ELR (cell line): ENCODE measurements at places on chromosomes 12 and 14.

DNA sequence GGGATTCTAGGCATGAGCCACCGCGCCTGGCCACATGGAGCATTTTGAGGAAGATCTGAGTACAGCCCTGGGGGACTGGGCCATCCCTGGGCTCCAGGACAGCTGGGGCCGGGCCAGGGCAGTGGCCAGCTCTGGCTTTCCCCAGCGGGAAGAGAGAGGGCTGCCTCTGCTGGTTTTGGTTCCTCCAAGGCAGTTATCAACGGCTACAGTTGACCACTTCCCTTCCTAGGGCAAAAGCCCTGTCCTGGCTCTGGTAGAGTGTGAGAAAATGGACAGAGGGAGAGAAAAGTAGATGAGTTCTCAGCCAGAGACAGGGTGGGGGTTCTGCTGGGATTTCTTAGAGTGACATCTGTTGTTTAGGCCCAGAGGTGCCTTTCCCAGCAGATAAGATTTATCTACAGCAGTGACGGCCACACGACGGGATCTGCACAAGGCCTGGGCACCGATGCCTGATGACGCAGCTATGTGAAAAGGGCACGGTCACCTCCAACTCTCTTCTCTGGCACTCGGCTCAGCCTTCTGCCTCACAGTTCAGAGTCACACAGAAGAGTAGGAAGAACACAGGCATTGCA is 5.5 kb upstream of the HVCN1 start:
- DNase-seq, result no peak

GRCh38 chr12:69440016-69440415 is 30.2 kb upstream of the FRS2 start:
- DNase-seq, result no peak

- peak; percentile 37 for DNase-seq
Measured at GRCh38 chr14:103713304-103714062, 1.8 kb downstream of the XRCC3 start.

DNA sequence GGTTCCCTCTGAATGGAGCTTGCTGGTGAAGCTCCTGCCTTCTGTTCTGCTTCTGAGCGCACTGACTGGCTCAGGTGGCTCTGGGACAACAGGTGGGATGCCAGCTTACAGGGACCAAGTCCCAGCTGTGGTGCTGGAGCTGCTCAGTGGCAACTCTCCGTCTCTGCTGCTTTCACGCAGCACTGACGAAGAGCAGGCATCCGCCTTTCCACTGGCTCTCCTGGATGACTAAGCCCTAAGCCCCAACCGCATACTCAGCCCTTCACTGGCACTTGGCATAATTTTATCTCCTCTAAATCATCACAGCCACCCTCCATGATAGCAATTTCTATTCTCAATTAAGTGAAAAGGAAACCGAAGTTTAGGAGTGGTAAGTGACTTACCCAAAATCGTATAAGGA is 3.7 kb upstream of the RTL1 start:
- DNase-seq, result no peak

DNA sequence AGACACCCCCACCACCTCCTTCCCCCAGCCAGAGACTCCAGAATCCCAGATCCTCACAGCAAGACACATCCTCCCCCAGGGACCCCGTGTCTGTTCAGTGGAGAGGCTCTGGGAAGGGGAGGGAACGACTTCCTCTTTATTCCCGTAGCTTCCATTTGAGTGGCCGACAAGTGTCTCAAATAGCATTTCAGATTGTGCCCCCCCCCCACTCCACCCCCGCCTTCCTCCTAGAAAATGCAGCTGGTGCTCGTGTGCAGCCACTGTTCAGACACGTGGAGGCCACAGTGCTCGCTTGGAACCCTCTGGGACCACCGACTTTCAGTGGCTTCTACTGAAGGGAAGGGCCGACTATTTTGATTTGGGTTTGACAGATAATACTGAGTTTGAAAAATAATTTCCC is 14.3 kb downstream of the PPP2R5C start:
- DNase-seq, result no peak

DNA sequence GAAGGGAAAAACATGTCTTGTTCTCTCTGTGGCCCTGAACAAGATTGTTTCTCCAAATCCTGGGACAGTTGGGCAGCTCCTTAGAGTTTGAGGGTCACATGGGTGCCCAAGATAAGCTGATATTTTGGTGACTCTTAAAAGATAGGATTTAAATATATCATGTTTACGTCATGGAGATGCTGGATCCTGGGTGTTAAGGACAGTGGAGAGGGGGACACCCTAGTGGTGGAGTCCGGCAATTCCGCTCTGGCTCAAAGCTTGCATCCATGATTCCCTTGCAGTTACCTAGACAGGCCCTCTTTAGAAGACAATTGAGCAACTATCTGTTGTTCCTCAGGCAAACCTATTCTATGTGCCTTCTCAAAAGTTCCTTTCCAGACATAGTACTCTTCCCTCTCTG is 101.8 kb downstream of the CMKLR1 start:
- peak; percentile 39 for DNase-seq

GRCh38 chr14:61608245-61609165 is 86.8 kb upstream of the HIF1A start:
- DNase-seq, result no peak

DNA sequence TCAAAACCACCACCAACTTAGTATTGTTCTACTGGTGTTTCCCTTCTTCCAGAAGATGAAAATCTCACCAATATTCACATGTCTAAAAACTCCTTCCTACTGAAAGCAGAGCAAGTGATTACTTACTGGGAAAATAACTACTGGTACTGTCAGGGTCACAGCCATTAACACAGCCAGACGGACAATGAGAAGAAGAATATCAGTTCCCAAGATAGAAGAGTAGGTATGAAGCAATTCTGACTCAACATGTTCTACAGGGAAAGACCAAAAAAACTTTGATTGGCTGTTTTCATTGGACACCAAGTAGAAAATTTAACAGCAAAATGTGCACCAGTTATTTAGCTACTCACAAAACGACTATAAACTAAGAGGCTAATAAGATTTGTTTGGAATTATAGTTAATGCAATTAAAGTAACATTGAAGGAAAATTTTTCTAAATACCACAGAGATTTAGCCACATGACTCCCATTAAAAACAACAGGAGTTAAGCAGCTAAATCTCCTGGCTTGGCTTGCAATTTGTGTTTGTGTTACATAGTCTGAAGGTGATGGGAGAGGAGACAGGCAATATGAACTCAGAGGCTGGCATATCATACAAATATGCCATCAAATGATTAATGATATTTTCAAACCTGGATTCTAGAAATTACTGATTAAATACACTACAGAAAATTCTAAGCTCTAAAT is 9.5 kb downstream of the SLC38A2 start:
- DNase-seq, result no peak

DNA sequence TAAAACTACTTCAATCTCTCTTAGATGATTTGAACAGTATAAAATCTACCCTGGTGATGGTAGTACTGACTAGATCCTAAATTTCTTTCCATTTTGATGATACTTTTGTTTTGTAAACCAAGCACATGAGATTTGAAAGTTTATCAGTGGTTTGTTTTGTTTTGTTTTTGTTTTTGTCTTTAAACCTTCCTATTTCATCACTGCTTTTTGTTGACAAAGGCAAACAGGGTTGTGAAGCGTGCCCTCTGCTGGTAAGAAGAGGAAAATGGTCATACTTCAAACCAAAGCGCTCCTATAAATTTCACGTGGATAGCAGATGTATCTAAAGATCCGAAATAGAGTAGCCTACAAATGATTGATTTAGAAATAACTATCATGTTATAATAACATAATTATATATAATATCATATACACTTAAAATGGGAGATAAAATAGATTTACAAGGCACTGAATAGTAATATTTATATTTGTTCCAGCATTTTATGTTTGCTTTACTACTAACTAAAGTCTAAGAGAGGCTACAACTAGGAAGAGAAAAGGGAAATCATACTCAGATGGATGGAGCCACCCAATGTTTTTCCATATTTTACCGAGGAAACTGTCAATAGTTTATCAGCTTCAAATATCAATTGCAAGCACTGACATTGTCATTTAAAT is 254.0 kb upstream of the USP15 start:
- DNase-seq, result peak; percentile 40

DNA sequence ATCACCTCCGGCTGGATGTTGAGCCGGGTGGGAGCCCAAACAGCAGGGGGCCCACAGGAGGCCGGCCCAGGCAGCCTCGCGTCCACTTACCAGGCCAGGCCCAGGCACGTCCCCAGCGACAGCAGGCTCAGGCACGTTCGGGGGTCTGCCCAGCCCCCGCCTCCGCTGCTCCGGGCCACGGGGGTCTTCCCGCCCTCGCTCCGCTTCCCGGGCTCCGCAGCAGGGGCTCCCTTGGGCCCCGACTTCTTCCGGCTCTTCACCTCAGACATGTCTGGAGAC is 216 bp downstream of the IKBIP start:
- peak; percentile 70 for DNase-seq

DNA sequence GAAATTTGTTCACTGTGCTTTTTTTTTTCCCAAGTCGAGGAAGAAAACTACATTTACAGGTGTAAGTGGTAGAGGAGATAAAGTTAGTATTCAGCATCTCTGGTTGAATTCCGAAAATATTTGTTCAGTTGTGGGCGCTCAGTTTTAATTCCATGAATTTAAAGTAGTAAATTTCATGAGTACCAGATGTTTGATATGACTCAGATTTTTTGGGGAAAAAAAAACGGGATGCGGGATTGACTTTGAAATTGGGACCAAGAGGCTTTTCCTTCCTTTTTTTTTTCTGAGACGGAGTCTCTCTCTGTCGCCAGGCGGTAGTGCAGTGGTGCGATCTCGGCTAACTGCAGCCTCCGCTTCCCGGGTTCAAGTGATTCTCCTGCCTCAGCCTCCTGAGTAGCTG is 1.6 kb downstream of the TULP3 start:
- DNase-seq, result peak; percentile 46

- peak; percentile 89 for DNase-seq
Measured at GRCh38 chr14:96424109-96424989, 32.4 kb downstream of the AK7 start.

DNA sequence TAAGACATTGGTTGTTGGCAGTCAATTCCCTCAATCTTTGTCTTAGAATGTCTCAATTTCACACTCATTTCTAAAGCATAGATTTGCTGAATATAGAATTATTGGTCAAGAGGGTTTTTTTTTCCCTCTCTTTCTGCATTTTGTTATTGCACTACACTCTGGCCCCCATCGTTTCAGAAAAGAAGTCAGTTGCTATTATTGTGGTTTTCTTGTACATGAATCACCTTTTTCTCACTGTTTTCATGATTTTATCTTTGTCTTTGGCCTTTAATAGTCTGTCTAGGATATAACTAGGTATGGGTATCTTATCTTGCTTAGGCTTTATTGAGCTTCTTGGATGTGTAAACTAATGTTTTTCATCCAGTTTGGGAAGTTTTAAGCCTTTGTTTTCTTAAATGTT is 194.3 kb upstream of the DAAM1 start:
- DNase-seq, result no peak

DNA sequence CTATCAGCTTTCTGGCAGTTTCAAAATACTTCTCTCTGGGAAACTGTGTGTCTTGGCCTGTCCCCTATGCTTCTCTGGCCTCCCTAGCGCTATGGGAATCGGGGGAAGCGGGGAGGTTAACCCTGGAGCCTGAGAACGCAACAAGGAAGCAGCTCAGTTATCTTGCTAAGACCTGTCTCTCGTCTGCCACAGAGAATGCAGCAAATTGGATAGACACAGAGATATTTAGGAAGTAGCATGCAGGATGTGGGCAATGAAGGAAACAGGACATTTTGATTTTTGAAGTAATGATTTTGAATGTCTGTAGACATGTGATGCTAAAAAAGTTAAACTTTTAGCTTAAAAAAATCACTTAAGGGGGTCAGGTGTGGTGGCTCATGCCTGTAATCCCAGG is 6.6 kb upstream of the CALCOCO1 start:
- DNase-seq, result no peak

DNA sequence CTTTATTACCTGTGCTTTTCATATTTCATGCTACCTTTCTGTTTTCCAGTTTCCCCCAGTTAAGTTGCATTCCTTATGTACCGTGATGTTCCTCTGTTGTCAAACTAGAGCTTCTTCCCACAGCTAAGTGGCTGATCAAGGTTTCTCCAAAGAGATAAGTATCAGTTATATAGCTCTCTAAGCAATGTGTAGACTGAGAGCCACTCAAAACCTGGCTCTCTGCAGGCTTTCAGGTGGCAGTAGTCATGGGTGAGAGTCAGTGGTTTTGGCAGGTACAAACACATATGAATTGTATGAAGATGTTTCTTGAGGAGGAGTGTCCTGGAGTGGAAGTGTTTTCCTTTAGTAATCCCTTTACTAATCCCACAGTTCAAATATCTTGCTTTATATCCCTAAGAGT is 28.4 kb downstream of the TXNRD1 start:
- no peak for DNase-seq

DNA sequence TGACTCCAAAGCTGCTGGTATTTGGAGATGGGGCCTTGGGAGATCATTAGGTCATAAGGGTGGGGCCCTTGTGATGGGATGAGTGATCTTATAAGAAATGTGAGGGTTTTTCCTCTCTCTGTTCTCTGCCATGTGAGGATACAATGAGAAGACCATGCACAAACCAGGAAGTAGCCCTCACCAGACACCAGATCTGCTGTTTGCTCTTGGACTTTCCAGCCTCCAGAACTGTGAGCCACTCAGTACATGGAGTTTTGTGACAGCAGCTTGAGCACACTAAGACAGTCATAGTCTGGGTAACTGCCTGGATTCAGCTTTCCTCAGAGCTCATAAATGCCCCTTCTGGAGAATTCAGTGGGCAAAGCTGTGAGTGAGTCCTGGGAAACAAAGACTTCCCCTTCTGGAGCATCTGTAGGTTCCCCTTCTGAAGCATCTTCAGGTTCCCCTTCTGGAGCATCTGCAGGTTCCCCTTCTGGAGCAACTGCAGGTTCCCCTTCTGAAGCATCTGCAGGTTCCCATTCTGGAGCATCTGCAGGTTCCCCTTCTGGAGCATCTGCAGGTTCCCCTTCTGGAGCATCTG is 11.0 kb upstream of the PPP4R3A start:
- no peak for DNase-seq

DNA sequence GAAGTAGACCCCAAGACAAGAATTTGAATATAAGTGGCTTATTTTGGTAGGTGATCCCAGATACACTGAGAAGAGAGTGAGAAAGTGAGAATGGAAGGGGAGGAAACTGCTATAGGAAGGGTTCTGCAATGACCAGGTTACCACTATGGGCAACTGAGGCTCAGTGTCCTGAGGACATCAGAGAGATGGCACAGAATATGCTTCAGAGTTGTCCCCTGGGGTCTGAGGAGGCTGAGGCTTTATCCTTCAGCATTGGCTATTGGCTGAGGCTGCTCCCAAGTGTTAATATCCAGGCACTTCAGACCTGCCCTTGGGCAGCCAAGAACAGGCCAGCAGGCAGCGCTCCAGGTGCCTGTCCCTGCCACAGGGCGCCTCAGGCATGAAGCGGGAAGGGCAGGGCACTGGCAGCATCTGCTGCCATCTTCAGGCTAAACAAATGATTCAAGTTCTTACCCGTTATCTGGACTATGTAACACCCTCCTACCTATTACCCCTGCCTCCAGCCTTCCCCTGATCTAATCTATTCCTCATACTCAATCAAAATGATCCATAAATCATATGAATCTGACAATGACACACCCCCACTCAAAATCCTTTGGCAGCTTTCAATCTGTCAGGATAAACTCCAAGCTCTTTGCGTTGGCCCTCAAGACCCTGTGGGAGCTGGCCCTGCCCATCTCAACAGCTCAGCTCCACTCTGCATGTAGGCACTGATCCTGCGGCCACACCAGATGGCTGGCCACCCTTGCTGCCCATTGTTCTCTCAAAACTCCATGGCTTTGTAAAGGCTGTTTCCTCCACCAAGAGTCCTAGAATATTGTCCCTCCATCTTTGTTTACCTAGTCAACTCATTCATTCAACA is 42.4 kb downstream of the CKAP4 start:
- DNase-seq, result peak; percentile 30

- DNase-seq, result no peak
Measured at GRCh38 chr14:31834616-31835015, 242.5 kb upstream of the ARHGAP5 start.
